ENCODE measurements at places on chromosomes 1 and 21.

DNA sequence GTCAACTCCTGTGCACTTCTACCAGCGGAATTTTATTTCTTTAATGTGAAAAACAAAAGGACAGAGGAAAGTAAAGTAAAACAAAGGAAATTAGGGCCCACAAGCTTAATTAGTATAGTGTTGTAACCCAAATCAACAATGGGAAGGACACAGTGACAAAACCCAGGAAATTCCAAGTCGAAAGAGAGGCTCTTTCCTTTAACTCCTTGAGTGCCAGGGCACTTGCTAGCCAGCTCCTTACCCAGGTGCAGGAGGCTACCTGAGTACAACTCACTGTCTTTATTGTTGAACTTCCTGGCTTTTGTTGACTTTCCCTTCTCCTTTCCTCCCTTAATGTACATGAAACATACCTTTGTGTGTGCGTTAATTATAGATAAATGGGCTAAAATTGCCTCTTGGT, 55.0 kb downstream of the PEX14 start:
- no peak for DNase-seq

DNA sequence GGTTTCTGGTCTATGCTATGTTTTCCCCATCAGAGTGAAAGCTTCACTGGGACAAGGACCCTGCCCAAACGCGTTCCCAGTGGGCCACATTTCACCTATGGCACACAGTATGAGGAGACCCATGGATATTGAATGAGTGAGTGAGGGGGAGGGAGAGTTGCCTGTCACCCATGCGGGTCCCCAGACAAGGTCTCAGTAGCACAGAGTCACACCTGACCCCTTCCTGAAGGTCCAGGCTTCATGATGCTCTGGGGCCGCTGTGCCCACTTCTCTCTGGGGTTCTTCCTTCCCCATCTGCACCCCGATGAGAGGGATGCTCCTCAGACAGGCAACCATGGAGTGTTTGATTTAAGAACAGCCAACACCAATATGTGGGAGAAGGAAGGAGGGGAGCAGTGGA, 72.3 kb upstream of the CSF3R start:
- no peak for DNase-seq

DNA sequence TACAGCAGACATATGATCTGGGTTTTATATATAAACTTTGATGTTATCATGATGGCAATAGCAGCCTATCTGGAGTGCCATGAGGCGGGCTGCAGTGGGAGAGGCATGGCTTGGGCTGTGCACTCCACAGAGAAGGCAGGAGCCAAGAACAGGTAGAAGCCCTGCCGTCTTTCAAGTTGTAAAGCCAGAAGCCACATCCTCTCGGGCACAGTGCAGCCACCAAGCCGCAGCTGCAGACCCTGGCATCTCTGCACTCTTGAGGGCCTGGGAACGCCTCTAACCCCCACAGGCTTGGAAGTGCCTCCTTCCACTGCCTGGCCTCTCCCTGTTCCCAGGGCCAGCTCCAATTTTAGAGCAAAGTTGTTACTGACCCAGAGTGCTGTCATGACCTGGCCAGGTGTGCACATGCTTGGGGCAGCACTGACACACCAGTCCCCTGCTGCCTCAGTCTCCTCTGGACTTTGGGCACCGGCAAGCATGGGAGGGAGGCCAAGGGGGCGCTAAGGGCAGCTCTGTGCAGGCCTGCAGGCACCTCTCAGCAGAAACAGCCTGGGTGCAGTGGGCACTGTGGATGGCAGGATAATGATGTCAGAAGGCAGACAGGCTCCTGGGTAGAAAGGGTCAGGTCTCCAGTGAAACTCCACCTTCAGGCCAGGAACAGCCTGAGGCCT, 1619.8 kb upstream of the PRMT6 start:
- no peak for DNase-seq

GRCh38 chr1:153415850-153416570, at the start of gene S100A7A:
Gene S100A7A, plus strand, starts transcription at chr1:153416520. Its CDS starts 1,563 bp downstream, at chr1:153418083.
- DNase-seq = peak; percentile 0

DNA sequence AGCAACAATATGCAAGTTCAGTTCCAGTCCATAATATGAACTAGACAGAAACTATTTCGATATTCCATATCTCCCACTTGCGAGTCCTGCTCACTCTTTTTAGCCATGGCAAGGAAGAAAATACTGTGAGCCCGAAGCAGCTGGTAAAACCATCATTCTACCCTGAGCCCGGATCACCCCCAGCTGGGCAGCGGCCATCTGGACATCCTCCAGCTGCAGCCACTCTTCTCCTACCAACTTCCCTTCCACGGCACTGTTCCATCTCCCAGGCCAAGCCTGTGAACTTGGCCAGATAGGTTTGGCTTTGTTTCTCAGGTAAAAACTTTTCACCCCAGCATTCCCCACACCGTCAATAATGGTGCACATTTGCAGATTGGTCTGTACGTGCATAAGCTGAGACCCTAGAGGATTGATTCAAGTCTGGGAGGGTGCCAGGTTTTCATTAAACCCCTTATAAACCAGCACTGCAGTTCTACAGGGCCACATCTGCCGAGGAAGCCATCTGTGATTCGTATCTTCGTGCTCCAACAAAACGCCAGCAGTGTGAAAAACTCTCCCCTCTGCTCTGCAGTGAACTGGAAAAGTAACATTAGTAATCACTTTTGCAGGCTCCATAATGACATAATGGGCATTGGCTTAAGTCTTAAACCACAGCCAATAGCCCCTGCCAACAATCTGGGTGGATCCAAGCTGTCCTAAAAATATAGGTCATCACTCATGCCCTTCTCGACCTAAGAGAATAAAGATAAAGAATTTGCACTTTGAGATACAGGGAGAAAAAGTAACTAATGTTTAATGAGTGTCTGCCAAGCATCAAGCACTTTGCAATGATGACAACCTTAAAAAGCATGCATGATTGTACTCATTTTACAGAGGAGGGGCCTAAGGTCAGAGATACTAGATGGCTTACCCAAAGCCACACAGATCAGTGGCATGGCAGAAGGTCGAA, 205.1 kb downstream of the PLPP3 start:
- no peak for DNase-seq

GRCh38 chr1:236545621-236546169, 21.9 kb downstream of the LGALS8 start:
- DNase-seq = no peak

GRCh38 chr21:26147535-26147934, 23.0 kb downstream of the APP start:
- DNase-seq = no peak

All from ovary (tissue), 10 donors.